ENCODE measurements at places on chromosomes 4 and X.

DNA sequence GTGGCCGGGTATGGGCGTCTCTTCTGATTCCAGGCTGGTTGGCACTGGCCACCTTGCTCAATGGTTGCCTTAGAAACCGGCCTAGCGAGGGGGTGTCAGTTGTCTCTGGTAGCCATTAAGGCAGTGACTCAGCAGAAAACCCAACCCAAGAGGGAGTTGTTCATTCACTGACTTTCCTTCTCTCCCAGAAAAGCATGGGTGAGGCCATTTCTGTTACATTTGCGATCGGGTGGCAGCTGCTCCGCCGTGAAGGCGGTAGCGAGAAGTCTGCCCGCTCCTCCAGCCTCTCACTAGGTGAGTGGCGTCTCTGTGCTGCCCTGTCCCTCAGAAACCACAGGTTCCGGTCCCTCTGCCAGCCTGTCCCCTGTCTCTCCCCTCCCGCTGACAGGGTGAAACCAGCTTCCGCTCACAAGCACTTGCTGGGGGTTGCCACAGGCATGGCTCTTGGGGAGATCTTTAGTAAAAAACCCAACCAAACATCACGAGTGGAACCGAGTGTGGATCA is 17.4 kb downstream of the IRAK1 start:
- H3K36me3 ChIP-seq: peaks cover 3% of the 10 kb centered on the region
- peak overlapping the region; percentile 58 for H3K27ac ChIP-seq
- no peak overlapping the region for H3K4me3 ChIP-seq

DNA sequence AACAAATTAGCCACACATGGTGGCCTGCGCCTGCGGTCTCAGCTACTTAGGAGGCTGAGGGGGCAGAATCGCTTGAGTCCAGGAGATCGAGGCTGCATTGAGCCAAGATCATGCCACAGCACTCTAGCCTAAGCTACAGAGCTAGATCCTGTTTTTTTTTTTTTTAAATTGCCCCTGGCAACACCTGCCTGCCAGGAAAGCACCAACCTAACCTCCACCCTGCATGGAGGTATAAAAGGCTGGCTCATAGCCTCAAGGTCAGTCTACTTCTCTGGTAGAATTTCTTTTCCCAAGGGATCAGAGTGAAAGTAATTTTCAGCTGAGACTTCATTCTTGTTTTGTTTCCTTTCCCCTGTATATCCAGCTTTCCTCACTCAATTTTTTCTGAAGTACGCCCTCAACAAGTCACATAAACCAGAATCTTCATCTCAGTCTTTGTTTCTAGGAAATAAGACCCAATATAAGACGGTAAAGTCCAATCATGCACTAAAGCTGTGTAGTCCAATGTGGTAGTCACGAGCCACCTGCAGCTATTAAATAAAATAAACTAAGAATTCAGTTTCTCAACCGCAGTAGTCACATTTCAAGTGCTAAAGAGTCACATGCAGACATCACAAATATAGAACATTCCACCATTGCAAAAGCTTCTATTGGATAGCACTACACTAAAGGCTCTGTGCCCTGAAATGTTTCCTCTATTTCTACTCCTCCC is 113.3 kb downstream of the HPGD start:
- no peak overlapping the region for H3K27ac ChIP-seq
- H3K4me3 ChIP-seq: no peak overlapping the region
- no peak for DNase-seq

DNA sequence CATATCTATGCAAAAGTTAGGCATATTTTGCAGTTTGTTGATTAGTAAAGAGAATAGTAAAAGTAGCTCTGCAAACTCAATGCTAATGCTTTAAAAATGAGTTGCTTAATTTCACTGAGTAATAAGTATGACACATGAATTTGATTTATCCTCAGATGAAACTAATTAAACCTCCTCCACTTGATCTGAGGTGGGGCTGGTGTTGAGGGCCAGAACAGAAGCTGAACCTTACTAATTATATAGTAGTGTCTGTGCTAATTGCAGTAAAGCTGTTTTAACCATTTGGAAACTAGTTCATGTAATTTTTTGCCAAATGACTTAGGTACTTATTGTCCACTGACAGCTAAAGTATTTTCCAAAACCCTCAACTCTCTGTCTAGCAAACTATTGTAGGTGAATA is 7.7 kb upstream of the PGAM4 start:
- DNase-seq: no peak
- H3K4me1 ChIP-seq: no peaks in the 10 kb centered on the region
- no peak overlapping the region for H3K27ac ChIP-seq
- H3K27me3 ChIP-seq: no peaks in the 10 kb centered on the region
- H3K4me3 ChIP-seq: no peak overlapping the region
- no peaks in the 10 kb centered on the region for H3K36me3 ChIP-seq

DNA sequence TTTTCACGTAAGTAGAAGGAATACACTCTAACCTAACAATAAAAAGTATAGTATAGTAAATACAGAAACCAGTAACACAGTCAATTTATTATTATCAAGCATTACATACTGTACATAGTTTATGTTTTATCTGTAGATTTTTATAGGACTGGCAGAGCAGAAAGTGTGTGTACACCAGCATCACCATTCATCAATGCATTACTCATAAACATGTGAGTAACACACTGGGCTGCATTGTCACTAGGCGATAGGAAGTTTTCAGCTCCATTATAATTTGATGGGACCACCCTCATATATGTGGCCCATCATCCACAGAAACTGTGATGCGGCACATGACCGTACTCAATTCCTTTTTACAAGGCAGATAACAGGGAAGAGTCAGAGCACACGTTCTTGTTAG is 137.8 kb upstream of the RBPJ start:
- H3K4me3 ChIP-seq: no peak overlapping the region
- no peak for DNase-seq
- H3K36me3 ChIP-seq: no peaks in the 10 kb centered on the region
- no peak overlapping the region for H3K27ac ChIP-seq
- no peaks in the 10 kb centered on the region for H3K27me3 ChIP-seq

Measured in type B pancreatic cell (in vitro differentiated cells).